ENCODE measurements at places on chromosomes 4 and X.
A peak's percentile ranks its signal among the peaks of the same experiment; 100 is the strongest.

GRCh38 chrX:153643431-153644351, 3.3 kb upstream of the DUSP9 start:
- peak; percentile 43 for DNase-seq
- H3K27ac ChIP-seq = no peak overlapping the region
- H3K36me3 ChIP-seq = no peaks in the 10 kb centered on the region

DNA sequence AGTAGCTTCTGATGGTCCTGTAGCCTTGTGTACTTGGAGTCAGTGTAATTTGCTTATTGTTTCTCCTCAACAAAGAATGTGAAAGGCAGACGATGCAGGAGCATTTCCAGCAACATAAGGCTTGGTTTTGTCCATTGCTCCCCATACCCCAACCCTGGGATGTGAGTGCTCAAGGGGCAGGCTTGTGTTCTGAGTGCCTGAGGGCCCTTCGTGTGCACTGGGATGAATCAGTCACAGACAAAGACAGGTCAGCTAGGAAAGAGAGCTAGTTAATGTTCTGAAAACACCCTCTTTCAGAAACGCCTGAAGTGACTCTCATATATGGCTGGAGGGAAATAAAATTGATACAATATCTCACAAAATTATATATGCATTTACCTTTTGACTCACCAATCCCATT, 59.1 kb downstream of the PRPS1 start:
- no peak overlapping the region for H3K27ac ChIP-seq
- no peak overlapping the region for H3K4me3 ChIP-seq
- H3K36me3 ChIP-seq = no peaks in the 10 kb centered on the region

GRCh38 chrX:3653111-3653510, 60.3 kb downstream of the PRKX start:
- H3K27me3 ChIP-seq = no peaks in the 10 kb centered on the region
- H3K4me1 ChIP-seq = no peaks in the 10 kb centered on the region
- peaks cover 4% of the 10 kb centered on the region for H3K36me3 ChIP-seq

DNA sequence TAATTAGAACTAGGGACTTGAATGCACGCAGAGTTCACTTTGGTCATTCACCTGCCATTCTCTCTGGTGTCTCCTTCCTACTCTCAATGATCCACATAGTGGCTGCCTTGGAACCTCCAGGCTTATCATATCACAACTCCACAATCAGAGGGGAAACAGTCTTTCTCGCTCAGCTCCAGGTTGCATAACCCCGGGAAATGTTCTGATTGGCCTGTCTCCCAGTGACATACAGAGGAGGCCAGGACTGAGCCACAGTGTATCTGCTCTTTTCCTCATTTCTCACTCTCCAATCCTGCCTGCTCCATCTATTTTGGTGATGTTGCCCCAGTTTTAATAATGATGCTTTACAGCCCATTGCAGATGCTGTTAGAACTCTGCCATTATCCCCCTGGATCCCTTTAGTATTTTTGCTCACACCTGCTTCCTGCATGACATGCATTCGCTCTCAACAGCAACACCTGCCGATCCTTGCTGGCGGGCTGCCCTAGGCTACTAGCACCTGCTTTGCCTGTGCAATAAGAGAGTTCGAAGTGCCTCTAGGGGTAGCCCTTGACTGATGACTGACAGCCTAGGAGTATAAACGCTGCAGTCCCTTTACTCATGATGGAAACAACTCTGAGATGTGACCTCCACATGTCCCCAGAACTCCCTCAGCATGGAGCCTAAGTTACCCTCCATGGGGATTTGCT, 211.3 kb upstream of the RPS6KA3 start:
- peak; percentile 61 for DNase-seq
- no peak overlapping the region for H3K4me3 ChIP-seq
- no peaks in the 10 kb centered on the region for H3K36me3 ChIP-seq
- no peak overlapping the region for H3K27ac ChIP-seq

DNA sequence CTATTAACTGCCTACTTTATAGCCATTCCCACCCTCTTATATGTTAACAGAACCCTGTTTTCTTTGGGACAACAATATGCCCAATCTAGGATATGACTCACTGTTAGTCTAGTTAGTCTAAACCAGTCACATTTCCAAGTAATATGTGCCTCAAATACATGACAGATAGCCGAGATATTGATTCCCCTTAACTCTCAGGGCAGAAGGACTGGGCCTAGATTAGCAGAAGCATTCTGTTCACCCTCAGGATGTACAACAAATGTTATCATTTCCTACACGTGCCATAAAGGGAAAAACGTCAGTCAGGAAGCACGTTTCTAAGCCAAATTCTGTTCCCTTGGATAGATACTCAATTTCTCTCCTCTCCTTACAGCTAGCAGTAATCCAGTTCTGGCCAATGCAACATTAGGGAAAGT, 114.1 kb downstream of the SLC10A7 start:
- H3K36me3 ChIP-seq = no peaks in the 10 kb centered on the region
- H3K4me3 ChIP-seq = no peak overlapping the region
- no peak overlapping the region for H3K27ac ChIP-seq
- no peaks in the 10 kb centered on the region for H3K27me3 ChIP-seq
- DNase-seq = no peak

DNA sequence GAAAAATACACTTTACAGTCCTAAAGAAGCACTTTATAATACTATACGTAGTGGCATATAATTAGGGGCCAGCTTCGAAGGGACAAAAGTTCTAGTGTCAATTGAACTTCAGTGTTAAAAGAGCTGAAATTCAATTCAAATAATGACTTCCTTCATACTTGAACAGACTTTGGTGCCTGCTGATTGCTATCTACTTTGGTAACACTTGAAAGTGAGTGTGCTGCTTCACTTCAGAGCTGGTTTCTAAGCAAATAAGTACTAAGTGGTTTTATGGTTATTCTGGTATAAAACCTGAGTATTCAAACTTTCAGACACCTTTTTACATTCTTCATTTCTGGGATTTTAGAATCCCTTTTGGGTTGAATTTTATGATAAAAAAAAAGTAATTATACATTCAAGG, 107.0 kb downstream of the SLC4A4 start:
- DNase-seq = no peak
- no peak overlapping the region for H3K27ac ChIP-seq
- no peaks in the 10 kb centered on the region for H3K36me3 ChIP-seq
- H3K4me1 ChIP-seq = no peaks in the 10 kb centered on the region
- no peaks in the 10 kb centered on the region for H3K27me3 ChIP-seq

DNA sequence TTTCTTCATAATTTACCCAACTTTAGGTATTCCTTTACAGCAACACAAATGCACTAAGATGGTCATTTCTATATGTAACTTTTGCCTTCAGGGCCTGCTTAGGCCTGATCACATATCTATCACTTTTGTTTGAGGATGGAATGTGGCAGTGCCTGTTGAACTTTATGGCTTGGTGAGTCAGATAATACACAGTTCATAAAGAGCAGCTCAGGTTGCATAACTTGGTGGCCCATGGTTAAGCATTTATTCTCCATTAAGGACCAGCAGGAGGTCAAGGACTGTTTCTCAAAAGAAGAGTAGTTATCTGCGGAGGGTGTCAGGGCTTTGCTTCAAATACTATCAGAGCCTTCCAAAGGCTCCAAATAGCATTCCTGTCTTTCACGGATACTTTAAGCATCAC, 124.1 kb upstream of the PDHA2 start:
- H3K27me3 ChIP-seq = no peaks in the 10 kb centered on the region
- H3K4me1 ChIP-seq = no peaks in the 10 kb centered on the region
- no peaks in the 10 kb centered on the region for H3K36me3 ChIP-seq
- no peak overlapping the region for H3K4me3 ChIP-seq
- DNase-seq = no peak
- H3K27ac ChIP-seq = no peak overlapping the region

GRCh38 chr4:8599091-8599460, 6.5 kb downstream of the CPZ start:
- no peak for DNase-seq
- H3K4me3 ChIP-seq = no peak overlapping the region
- H3K36me3 ChIP-seq = no peaks in the 10 kb centered on the region
- no peak overlapping the region for H3K27ac ChIP-seq
- H3K4me1 ChIP-seq = no peaks in the 10 kb centered on the region

- no peaks in the 10 kb centered on the region for H3K36me3 ChIP-seq
- H3K27me3 ChIP-seq = no peaks in the 10 kb centered on the region
- DNase-seq = no peak
- no peak overlapping the region for H3K4me3 ChIP-seq
- H3K27ac ChIP-seq = no peak overlapping the region
Observed at GRCh38 chr4:101941816-101942358, 151.4 kb downstream of the BANK1 start.

- no peaks in the 10 kb centered on the region for H3K27me3 ChIP-seq
- H3K36me3 ChIP-seq = no peaks in the 10 kb centered on the region
- no peaks in the 10 kb centered on the region for H3K4me1 ChIP-seq
- DNase-seq = no peak
Observed at GRCh38 chrX:20382518-20383297, 116.0 kb upstream of the RPS6KA3 start.

DNA sequence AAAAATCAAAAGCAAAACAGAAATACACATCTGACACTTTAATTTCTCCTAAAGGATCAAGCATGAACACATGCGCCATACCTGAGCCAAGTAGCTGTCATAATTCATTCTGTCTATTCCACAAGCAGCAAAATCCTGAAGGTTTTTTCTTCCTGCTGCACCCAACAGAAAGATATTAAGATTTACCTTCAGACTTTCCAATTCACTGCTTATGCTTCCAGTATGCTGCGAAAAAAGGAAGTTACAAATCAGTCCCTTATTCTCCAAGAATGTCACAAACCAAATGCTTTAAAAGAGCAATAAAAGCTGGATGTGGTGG, 29.2 kb upstream of the FGFBP2 start:
- no peak overlapping the region for H3K4me3 ChIP-seq
- H3K27ac ChIP-seq = no peak overlapping the region
- H3K4me1 ChIP-seq = no peaks in the 10 kb centered on the region
- peaks cover 7% of the 10 kb centered on the region for H3K27me3 ChIP-seq
- no peak for DNase-seq
- no peaks in the 10 kb centered on the region for H3K36me3 ChIP-seq

GRCh38 chrX:861921-862320, 231.3 kb downstream of the SHOX start:
- no peaks in the 10 kb centered on the region for H3K36me3 ChIP-seq
- H3K27ac ChIP-seq = no peak overlapping the region
- no peak for DNase-seq
- H3K4me3 ChIP-seq = no peak overlapping the region

GRCh38 chr4:141668200-141668910, 32.0 kb downstream of the IL15 start:
- H3K4me3 ChIP-seq = no peak overlapping the region
- no peak overlapping the region for H3K27ac ChIP-seq
- no peaks in the 10 kb centered on the region for H3K27me3 ChIP-seq
- H3K36me3 ChIP-seq = no peaks in the 10 kb centered on the region
- DNase-seq = no peak
- no peaks in the 10 kb centered on the region for H3K4me1 ChIP-seq

- no peak overlapping the region for H3K4me3 ChIP-seq
- no peaks in the 10 kb centered on the region for H3K27me3 ChIP-seq
- no peaks in the 10 kb centered on the region for H3K36me3 ChIP-seq
- no peaks in the 10 kb centered on the region for H3K4me1 ChIP-seq
- no peak overlapping the region for H3K27ac ChIP-seq
- no peak for DNase-seq
Observed at GRCh38 chr4:112370466-112370865, 73.3 kb downstream of the ALPK1 start.

DNA sequence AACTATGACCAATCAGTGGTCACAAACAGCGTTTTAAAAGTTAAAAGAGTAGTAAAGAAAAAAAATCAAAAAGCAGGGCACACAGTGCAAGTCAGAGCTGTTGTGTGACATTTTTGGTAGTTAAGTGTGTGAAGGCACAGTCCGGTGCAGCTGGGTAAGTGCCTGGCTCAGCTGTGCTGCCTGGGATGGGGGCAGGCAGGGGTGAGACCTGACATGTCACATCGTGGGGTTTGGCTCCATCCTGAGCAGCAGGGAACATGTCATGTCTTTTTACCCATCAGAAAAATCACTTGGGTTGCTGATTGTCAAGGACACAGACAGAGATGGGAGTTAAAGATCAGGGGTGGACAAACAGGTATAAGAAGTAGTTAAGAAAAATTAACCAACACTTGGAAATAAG, 125.1 kb downstream of the NSUN7 start:
- no peaks in the 10 kb centered on the region for H3K27me3 ChIP-seq
- H3K4me1 ChIP-seq = peaks cover 11% of the 10 kb centered on the region
- H3K4me3 ChIP-seq = no peak overlapping the region
- no peak for DNase-seq

DNA sequence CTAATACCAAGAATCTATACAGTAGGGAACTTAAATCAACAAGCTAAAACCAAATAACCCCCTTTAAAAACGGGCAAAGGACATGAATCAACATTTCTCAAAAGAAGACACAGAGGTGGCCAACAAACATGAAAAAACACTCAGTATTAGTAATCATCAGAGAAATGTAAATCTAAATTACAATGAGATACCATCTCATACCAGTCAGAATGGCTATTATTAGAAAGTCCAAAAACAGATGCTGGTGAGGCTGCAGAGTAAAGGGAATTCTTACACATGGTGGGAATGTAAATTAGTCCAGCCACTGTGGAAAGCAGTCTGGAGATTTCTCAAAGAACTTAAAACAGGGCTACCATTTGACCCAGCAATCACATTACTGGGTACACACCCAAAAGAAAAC, 167.8 kb downstream of the PACRGL start:
- H3K4me3 ChIP-seq = no peak overlapping the region
- H3K27ac ChIP-seq = no peak overlapping the region
- H3K36me3 ChIP-seq = no peaks in the 10 kb centered on the region
- no peaks in the 10 kb centered on the region for H3K4me1 ChIP-seq
- no peak for DNase-seq
- no peaks in the 10 kb centered on the region for H3K27me3 ChIP-seq

- H3K36me3 ChIP-seq = no peaks in the 10 kb centered on the region
- no peak for DNase-seq
- H3K4me1 ChIP-seq = no peaks in the 10 kb centered on the region
- H3K27ac ChIP-seq = no peak overlapping the region
Observed at GRCh38 chr4:102356562-102357202, 11.4 kb upstream of the SLC39A8 start.

DNA sequence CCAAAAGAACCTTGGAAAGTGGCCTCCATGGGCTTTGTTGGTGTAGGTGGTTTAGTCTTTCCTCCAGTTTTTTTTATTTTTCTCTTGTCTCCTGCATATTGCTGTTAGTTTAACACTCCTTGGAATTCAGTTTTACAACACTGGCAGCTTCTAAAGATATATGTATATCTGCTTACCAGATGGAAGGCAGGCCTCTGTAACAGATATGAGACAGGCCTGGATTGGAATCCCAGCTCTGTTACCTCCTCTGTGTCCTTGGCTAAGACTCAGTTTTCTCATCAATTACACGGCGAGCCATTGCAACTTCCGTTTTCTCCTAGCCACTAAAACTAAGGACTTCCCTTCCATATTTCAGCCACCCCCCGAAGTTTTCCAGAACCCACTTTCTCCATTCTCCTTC, 133.4 kb upstream of the SMAD1 start:
- no peak for DNase-seq

- H3K36me3 ChIP-seq = no peaks in the 10 kb centered on the region
- no peak overlapping the region for H3K27ac ChIP-seq
- DNase-seq = no peak
- H3K4me3 ChIP-seq = no peak overlapping the region
Observed at GRCh38 chr4:152265149-152265621, 270.7 kb downstream of the FBXW7 start.

Data from upper lobe of right lung (tissue), 1 donor.